ENCODE measurements at places on chromosomes 16 and 17.

- peaks cover 80% of the 10 kb centered on the region for H3K36me3 ChIP-seq
- H3K4me3 ChIP-seq: no peak overlapping the region
- no peaks in the 10 kb centered on the region for H3K27me3 ChIP-seq
- H3K4me1 ChIP-seq: peaks cover 75% of the 10 kb centered on the region
- DNase-seq: no peak
- peak overlapping the region; percentile 90 for H3K27ac ChIP-seq
Observed at GRCh38 chr17:38896346-38896954, 26.6 kb downstream of the LASP1 start.

DNA sequence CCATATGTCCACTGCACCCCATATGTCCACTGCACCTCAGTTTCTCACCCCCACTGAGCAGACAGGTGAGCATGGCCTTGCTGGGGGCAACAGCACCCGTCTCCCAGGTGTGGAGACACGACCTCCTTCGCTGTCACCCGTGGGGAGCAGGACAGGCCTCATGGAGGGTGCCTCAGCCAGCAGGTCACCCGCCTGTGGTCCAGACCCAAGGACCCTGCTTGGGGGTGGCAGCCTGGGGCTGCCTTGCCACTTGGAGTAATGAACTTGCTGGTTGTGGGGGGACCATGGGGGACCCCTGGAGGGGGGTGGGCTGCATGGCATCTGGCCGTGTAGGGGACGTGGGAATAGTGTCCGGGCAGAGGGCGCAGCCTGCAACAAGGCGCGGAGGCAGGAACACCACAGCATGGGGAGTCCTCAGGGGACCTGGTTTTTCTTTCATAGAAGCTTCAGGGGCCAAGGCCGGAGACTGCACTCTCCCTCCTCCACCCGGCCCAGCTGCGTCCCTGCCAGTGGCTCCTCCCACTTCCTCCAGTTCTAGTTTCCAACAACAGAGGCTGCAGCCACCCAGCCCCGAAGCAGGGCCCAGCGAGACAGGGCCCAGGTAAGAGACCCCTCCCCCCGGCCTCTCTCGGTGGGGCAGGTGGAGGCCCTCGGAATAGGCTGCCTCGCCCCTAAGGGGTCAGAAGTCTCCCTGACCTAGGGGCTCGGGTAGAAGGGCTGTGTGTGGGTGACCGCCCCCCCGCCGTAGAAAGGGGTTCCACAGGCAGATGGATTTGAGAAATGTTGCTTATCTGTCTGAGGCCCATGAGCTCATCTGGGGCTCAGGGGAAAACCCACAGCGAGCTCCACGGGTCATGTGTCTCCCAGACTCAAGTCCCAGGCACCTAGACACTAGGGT lies at the start of gene NHLRC4:
Gene NHLRC4, plus strand, starts transcription at position 531 of the 898 bp plus-strand sequence. CDS start 1,043 bp downstream, outside the sequence.
- H3K4me1 ChIP-seq: peaks cover 22% of the 10 kb centered on the region
- H3K36me3 ChIP-seq: peaks cover 22% of the 10 kb centered on the region
- DNase-seq: peak; percentile 33
- no peaks in the 10 kb centered on the region for H3K27me3 ChIP-seq

GRCh38 chr17:7508846-7509245 lies 24.7 kb downstream of the POLR2A start:
- H3K36me3 ChIP-seq: peaks cover 100% of the 10 kb centered on the region
- peak overlapping the region; percentile 87 for H3K27ac ChIP-seq
- no peaks in the 10 kb centered on the region for H3K27me3 ChIP-seq
- no peaks in the 10 kb centered on the region for H3K4me1 ChIP-seq
- no peak overlapping the region for H3K4me3 ChIP-seq

DNA sequence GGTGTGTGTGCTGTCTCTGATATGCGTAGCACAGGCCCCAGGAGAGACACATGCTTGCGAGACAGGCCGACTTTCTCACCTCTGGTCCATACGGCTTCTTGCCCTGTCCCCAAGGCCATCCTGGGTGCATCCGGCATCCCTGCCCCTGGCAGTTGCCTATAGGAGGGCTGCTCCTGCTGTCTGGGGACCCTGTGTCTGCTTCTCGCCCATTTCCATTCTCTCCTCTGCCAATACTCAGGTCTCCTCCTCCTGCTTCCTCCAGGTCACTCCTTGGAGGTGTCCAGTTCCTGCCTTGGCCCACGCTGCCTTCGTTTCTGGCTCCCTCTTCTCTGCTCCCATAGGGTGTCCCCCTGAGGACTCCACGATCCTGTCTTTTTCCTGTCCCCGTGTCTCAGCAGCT lies 89.0 kb downstream of the DNAH17 start:
- H3K4me1 ChIP-seq: peaks cover 4% of the 10 kb centered on the region
- H3K4me3 ChIP-seq: no peak overlapping the region
- peaks cover 3% of the 10 kb centered on the region for H3K36me3 ChIP-seq
- H3K27me3 ChIP-seq: peaks cover 21% of the 10 kb centered on the region
- H3K27ac ChIP-seq: no peak overlapping the region
- DNase-seq: no peak

GRCh38 chr16:46783800-46784199 lies 35.7 kb upstream of the MYLK3 start:
- DNase-seq: no peak
- no peak overlapping the region for H3K27ac ChIP-seq
- H3K4me3 ChIP-seq: no peak overlapping the region
- no peaks in the 10 kb centered on the region for H3K4me1 ChIP-seq
- H3K27me3 ChIP-seq: no peaks in the 10 kb centered on the region

DNA sequence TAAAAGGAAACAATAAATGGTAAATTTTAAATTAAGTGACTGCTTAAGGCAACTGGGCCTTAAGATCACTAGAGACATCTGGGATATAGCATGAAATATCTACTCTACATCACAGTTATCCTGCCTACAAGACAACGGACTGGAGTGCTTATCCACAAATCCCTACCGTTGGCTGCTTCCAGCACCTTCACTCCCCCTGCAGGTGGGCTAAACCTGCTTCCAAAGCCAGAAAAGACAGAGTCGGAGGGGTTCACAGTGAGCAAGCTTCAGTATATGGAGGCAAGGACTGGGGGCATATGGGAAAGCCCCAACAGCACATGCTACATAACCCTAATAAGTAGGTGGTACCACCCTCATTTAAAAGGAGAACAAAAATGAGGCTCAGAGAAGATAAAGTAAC lies 45.3 kb downstream of the GRIN2A start:
- no peaks in the 10 kb centered on the region for H3K4me1 ChIP-seq
- H3K27ac ChIP-seq: no peak overlapping the region
- no peak for DNase-seq

- H3K27ac ChIP-seq: peak overlapping the region; percentile 99
- peak overlapping the region; percentile 91 for H3K4me3 ChIP-seq
Observed at GRCh38 chr16:58127634-58128033, 1.5 kb downstream of the CFAP20 start.

DNA sequence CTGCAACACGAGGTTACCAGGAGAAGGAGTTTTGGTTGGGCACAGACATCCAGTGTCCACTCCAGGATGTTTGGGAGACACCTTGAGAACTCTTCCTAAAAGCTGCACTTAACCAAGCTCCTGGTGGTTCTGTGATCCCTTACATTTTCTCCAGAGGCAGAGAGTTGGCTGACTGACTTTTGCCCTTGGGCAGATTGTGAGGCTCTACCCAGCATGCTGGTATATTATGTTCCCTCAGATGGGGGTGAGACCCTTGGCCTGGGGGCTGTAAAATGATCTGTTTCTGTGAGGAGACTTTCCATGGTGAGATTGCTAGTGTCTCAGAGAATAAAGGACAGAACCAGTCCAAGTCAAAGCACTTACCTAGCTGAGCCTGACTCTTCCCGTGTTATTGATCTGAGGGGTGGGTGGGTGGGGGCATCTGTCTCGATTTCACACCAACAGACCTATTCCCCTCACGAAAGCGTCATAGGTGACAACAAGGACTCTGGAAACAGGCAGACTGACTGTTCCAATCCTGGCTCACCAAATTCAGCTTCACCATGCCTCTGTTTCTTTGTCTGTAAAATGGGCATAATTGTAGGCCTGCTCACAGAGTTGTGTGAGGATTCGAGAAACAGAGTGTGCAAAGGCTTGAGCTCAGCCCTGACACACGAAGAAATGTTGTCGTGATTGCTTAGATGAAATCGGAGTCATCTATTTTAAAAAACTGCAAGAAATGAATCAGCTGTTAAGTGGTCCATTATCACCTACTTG lies 12.2 kb downstream of the USB1 start:
- peaks cover 24% of the 10 kb centered on the region for H3K36me3 ChIP-seq
- no peak overlapping the region for H3K4me3 ChIP-seq
- no peak overlapping the region for H3K27ac ChIP-seq

DNA sequence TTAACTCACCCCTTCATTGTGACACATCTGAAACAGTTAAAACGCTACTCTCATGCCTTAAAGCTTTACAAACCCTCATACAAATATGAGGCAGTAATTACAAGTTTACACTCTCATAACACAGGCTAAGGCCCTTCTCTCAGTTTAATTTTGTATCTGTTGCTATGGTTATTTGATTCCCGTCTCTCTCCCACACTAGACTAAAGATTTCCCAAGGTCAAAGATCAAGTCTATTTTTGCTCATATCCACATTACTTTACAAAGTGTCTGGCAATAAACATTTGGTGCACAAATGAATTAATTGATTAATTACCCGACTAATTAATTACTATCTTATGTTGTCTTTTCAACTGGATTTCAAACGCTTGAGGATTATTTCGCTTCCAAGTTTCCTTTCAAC lies 86.4 kb upstream of the MYOCD start:
- H3K4me1 ChIP-seq: no peaks in the 10 kb centered on the region
- no peaks in the 10 kb centered on the region for H3K27me3 ChIP-seq
- DNase-seq: no peak
- H3K36me3 ChIP-seq: no peaks in the 10 kb centered on the region
- no peak overlapping the region for H3K27ac ChIP-seq

GRCh38 chr17:33258296-33258695 lies 34.8 kb downstream of the ASIC2 start:
- peaks cover 44% of the 10 kb centered on the region for H3K27me3 ChIP-seq
- H3K27ac ChIP-seq: no peak overlapping the region
- no peaks in the 10 kb centered on the region for H3K36me3 ChIP-seq
- DNase-seq: no peak

GRCh38 chr17:73137376-73137775 lies 27.4 kb upstream of the SSTR2 start:
- no peak overlapping the region for H3K27ac ChIP-seq
- H3K4me3 ChIP-seq: no peak overlapping the region
- no peak for DNase-seq
- H3K36me3 ChIP-seq: no peaks in the 10 kb centered on the region
- H3K4me1 ChIP-seq: no peaks in the 10 kb centered on the region

GRCh38 chr17:49910094-49910857 lies 58.7 kb upstream of the DLX4 start:
- no peak for DNase-seq
- peaks cover 100% of the 10 kb centered on the region for H3K27me3 ChIP-seq

DNA sequence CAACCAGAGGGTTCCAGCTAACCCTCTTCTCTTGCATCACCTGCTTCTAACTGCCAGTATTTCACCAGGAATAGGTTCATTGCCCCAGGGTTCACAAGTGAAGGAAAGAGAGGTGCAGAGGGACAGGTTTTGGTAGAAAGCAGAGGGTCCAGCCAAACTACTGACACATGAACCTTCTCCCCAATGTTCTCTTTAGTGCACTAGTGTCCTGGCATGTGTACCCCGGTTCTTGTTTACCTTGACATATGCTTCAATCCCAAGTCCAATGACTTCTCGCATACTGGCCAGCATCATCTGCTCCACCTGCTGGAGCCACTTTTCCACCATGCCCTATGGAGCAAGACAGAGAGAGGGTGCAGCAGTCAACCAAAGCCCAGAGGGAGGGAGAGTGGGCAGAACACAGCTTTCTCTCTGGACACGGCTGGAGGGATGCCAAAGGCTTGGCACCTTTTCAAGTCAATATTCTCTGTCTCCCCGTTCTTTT lies 90.6 kb downstream of the DNAH3 start:
- H3K4me3 ChIP-seq: no peak overlapping the region
- no peaks in the 10 kb centered on the region for H3K36me3 ChIP-seq
- DNase-seq: no peak
- peaks cover 26% of the 10 kb centered on the region for H3K27me3 ChIP-seq
- no peak overlapping the region for H3K27ac ChIP-seq

- peak overlapping the region; percentile 96 for H3K27ac ChIP-seq
- no peaks in the 10 kb centered on the region for H3K27me3 ChIP-seq
- peaks cover 100% of the 10 kb centered on the region for H3K36me3 ChIP-seq
- H3K4me3 ChIP-seq: peak overlapping the region; percentile 80
- DNase-seq: no peak
Observed at GRCh38 chr16:87854053-87854906, 15.0 kb downstream of the SLC7A5 start.

GRCh38 chr17:56431736-56432135 lies 161.8 kb upstream of the NOG start:
- H3K4me1 ChIP-seq: no peaks in the 10 kb centered on the region
- H3K27me3 ChIP-seq: peaks cover 22% of the 10 kb centered on the region
- no peak overlapping the region for H3K4me3 ChIP-seq
- H3K36me3 ChIP-seq: no peaks in the 10 kb centered on the region

DNA sequence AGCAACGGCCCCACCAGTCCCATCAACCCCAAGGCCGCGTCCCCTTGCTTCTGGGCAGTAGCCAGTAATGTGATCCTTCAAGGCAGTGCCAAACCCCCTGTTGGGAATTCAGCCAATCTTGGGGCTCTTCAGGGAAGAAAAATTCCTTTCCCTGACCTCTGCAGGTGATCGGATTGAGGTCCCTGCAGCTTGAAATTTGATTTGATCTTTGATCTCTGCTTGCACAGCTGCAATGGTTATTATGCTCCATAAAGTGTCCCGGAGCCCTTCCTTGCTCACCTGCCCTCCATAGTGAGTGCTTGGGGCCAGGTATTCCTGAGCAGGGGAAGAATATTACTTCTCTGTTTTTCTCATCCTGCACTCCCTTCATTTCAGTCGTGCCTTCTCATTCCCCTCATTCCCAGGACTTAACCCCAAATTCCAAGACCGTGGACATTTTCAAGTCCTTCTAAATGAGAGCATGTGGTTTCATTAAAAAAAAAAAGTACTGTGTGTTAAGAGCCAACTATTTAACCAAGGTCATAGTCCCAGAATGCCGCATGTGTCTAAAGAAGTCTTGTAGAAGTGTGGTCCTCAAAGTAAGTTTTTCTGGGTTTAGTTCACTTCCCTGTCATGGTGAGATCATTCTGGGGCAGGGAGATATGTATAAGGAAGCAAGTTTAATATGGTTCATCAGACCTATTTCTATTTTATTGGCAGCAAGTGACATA lies 56.3 kb downstream of the SOX9 start:
- H3K4me3 ChIP-seq: no peak overlapping the region
- H3K4me1 ChIP-seq: no peaks in the 10 kb centered on the region
- H3K36me3 ChIP-seq: no peaks in the 10 kb centered on the region
- H3K27ac ChIP-seq: no peak overlapping the region
- no peak for DNase-seq

Measured in effector memory CD8-positive, alpha-beta T cell (primary cell).